ENCODE measurements at places on chromosomes 1 and 21.
A peak's percentile ranks its signal among the peaks of the same experiment; 100 is the strongest.

DNA sequence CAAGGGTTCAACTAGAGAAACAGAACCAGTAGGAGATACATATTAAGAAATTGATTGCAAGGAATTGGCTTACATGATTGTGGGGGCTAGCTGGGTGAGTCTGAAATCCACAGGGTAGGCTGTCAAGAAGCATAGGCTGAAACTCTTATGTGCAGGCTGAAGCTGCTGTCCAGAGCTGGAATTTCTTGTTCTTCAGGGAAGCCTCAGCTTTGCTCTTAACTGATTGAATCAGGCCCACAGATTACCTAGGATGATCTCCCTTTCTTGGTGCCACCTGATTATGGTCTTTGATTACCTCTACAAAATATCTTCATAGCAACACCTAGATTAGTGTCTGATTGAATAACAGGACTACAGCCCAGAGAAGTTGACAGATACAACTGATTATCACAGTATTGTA is 22.5 kb upstream of the FRRS1 start:
- no peak for DNase-seq

DNA sequence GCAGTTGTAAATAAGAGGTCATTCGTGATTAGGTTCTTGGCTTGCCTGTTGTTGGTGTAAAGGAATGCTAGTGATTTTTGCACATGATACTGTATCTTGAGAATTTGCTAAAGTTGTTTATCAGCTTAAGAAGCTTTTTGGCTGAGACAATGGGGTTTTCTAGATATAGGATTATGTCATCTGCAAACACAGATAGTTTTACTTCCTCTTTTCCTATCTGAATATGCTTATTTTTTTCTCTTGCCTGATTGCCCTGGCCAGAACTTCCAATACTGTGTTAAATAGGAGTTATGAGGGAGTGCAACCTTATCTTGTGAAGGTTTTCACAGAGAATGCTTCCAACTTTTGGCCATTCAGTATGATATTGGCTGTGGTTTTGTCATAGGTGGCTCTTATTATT is 576.1 kb upstream of the RGS18 start:
- DNase-seq = no peak

DNA sequence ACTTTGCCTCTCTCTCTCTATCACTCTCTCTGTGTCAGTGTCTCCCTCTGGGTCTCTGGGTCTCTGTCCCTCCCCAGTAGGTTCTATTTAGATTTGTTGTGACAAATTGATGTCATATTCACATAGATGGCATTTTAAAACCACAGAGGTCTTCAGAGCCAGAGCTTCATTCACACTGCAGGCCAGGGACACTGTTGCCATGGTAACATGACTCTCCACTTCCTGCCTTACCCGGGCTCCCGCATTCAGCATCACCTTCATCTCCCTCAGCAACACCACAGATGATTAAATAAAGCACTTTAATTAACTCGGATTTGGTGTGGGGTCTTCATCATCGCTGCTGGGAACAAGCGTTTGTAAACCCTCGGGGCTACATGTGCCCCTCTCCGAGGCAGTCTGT is 132.6 kb downstream of the ETS2 start:
- no peak for DNase-seq

DNA sequence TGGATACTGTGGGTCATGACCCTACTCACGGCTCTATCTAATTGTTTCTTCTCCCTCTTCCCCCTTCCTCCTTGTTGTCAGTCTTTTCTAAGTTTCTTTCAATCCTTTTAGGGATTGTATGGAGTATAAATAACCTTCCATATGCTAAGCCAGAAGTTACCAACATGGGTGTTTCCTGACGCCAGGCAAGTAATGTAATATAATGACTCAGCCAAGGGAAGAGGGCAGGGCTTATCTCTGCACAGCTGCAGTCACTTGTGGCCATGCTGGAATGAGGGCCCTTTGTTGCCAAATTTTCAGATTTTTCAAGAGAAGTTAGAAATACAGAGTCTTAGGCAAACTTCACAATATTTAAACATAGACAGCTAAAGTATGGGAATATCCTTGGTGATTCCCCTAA is 194.6 kb downstream of the ST6GALNAC3 start:
- peak; percentile 66 for DNase-seq

GRCh38 chr1:66197785-66198184 is 336.2 kb upstream of the SGIP1 start:
- no peak for DNase-seq

- DNase-seq = no peak
Observed at GRCh38 chr1:38331496-38332210, 285.1 kb upstream of the POU3F1 start.

DNA sequence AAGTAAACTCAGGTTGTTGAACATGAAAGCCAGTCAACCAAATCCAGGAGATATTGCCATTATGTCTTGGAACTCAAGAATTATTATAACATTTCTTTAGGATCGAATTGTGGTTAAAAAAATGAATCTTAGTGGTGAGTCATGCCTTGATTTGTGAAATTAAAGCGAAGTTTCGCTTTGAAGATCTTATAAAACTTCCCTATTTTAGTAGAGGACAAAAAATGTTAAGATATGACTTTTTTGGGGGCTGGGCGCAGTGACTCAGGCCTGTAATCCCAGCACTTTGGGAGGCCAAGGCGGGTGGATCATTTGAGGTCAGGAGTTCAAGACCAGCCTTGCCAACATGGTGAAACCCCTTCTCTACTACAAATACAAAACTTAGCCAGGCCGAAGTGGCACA is 39.5 kb upstream of the PTBP2 start:
- no peak for DNase-seq
